Caki2 (cell line): ENCODE measurements at places on chromosomes 7 and 10.

- no peak for DNase-seq
These were observed 136.2 kb downstream of the WDR11 start for GRCh38 chr10:120987359-120987758.

- DNase-seq, result no peak
These were observed 125.7 kb upstream of the CDK1 start for GRCh38 chr10:60652628-60653027.

GRCh38 chr7:116261904-116262303 is 51.6 kb downstream of the TES start:
- no peak for DNase-seq

- DNase-seq, result peak; percentile 34
These were observed 3.1 kb downstream of the HERPUD2 start for GRCh38 chr7:35691827-35692307.

DNA sequence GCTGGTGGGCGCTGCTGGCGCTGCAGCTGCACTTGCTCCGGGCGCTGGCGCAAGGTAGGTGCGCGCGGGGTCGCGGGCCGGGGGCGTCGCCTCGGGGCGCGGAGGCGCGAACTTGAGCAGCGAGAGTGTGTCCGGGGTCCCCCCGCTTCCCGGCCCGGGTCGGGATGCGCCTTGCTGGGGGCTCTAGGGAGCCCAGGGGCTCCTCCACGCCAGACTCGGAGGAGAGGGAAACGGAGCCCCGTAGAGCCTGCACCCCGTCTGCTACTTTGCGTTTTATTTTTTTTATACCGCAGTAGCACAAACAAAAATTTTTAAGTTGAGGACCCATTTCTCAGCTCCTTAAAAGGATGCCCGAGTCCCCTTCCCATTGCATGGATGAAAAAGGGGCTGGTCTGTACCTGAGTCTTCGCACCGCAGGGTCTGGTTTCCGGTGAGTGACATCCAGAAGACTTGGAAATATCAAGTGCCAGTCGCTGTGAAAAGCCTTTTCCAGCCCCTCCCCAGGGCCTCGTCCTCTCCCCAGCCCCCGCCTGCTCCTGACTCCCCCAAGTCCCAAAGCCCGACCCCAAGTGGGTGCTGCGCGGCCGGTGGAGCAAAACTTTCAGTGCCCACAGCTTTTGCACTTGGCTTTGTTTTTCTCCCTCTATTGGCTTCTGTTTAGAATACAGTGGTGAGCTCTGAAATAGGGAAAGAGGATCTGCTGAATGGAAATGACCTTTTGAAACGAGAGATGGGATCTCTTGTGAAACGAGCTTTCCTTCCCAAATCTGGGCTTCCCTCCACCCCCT is 973 bp downstream of the SDK1 start:
- DNase-seq, result peak; percentile 54

- no peak for DNase-seq
These were observed 64.6 kb downstream of the ITGB1 start for GRCh38 chr10:32893434-32893833.

- no peak for DNase-seq
These were observed 398.8 kb upstream of the NFE2L3 start for GRCh38 chr7:25752967-25753791.

- DNase-seq, result no peak
These were observed 11.0 kb upstream of the IL6 start for GRCh38 chr7:22715969-22716368.

- DNase-seq, result no peak
These were observed 428.6 kb downstream of the DPP6 start for GRCh38 chr7:154480817-154481216.

- DNase-seq, result no peak
These were observed 63.6 kb downstream of the CUBN start for GRCh38 chr10:17066000-17066399.

DNA sequence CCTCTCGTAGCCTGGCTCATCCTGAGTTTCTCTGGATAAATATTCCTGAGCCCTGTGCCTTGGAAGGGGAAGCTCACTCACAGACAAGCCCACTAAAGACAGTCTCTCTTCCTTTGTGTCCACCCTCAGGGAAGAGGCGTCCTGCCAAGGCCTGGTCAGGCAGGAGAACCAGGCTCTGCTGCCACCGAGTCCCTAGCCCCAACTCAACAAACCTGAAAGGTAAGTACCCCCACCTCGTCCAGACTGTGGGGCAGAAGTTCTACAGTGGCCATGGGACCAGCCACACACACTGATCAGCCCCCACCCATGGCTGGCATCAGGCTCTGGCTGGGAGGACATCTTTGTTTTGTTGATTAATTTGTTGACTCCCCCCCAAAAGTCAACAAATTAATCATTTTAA is 2.8 kb downstream of the GPR15LG start:
- DNase-seq, result no peak

GRCh38 chr10:133475821-133476640 is 22.3 kb downstream of the SCART1 start:
- DNase-seq, result no peak

GRCh38 chr10:79079490-79080355 is 11.0 kb downstream of the ZMIZ1 start:
- DNase-seq, result peak; percentile 77

- DNase-seq, result no peak
These were observed 151.2 kb upstream of the TNRC18 start for GRCh38 chr7:5574770-5575269.

- peak; percentile 51 for DNase-seq
These were observed 175.1 kb downstream of the SEPTIN7 start for GRCh38 chr7:35975851-35976454.

- no peak for DNase-seq
These were observed 612.2 kb upstream of the MKI67 start for GRCh38 chr10:128738386-128738915.

DNA sequence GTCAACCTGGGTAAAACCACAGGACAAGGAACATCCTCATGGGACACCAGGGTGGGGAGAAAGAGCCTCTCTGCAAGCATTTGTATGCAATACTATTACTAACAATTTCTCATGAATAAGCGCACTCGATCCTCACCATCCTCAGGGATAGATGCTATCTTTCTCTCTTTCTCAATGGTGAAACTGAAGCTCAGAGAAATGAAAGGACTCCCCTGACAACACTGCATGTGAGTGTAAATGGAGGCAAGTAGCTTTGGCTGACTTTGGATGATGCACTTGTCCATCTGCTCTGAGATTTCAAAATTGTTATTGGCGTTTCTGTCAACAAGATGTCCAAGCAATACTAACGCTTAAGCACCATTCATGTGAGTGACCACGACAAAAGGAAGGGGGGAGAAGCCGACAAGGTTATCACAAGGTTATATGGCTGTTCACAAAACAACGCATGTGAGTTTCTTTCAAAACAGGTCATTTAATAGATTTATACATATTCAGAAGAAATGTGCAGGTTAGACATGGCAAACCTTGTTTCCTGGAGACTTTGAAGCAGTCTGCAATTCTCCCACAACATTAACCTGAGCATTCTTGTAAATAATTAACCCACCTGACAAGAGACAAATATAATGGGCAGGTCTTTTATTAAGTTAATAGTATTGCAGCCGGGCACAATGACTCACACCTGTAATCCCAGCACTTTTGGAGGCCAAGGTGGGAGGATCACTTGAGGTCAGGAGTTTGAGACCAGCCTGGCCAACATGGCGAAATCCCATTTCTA is 54.0 kb downstream of the IFIT5 start:
- DNase-seq, result peak; percentile 26

DNA sequence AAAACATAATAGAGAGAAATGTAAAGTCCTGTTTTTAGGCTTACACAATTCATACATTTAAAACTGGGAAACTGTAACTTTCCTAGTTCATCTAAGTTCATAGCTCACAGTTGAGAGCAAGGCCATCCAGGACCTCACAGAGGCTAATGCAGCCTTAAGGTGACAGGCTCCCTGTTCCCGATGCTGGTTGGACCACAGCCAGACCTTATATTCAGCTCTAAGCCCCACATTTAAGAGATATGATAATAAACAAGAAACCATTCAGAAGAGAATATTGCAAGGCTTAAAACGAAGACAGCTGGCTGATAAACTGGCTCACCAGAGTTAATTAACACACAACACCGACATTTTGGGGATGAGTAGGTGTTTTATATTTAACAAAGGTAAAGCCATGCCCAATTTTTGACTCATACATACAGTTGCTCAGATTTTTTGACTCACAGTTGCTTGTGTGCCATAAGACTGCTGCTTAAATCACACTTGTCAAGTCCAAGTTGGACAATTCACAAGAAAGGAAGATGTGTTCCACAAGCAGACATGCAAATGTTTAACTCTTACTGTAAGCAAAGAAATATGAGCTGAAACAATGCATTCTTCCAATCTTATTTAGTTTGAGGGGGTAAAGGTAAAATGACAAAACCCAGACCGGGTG is 41.1 kb upstream of the TMEM213 start:
- DNase-seq, result peak; percentile 48

DNA sequence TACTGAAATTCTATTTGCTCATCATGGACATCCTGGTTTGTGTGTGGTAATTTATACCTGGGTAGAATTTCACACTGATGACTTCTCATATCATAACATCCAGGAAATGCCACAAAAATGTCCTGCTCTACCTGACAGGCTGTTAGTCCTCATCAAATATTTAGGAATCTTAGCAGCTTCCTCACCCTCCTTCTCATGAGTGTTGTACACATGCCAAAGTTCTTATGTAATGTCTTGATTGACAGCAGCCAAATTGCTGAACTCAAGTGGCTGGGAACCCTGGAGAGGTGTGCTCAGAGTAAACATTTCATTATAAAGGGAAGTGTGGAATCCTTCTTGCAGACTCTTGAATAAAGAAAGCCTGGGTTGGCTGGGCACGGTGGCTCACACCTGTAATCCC is 8.9 kb downstream of the EEPD1 start:
- DNase-seq, result peak; percentile 15

- no peak for DNase-seq
These were observed 579.7 kb downstream of the SUGCT start for GRCh38 chr7:40714363-40715052.

DNA sequence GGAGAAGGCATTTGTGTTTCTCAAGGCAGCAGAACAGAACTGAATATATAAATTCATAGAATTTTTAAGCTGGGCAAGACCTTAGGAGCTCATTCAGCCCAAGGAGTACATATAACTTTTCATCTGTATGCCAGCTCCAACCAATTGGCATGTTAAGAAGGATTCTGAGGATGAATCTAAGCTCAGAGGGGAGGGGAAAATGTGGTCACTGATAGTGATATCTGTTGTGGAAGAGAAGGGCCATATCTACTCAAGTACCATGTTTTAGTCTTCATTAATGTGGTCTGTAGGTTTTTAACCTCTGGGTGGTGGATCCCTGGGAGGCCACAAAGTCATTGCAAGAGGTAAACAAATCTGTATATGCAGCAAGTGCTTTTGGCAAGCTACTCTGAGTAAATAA is 6.4 kb downstream of the CALD1 start:
- DNase-seq, result no peak

- no peak for DNase-seq
These were observed 42.1 kb upstream of the RAPGEF5 start for GRCh38 chr7:22399091-22399490.

DNA sequence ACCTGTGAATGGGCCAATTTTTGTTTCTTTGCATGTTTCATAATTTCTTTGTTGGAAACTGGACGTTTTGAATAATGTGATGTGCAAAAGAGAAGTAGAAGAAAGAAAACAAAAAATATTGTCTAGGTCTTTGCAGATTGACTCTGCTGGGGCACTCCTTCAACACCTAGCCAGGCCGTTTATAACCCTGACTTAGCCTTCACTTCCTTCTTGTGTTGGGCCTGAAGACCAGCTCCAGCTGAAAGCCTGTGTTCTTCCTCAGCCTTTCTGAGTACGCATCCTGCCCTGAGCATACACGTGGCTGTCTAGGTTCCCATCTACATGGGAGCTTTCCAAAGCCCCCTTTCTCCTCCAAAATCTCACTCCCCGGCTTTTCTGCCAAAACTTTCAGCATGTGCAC is 41.9 kb downstream of the LMTK2 start:
- no peak for DNase-seq

DNA sequence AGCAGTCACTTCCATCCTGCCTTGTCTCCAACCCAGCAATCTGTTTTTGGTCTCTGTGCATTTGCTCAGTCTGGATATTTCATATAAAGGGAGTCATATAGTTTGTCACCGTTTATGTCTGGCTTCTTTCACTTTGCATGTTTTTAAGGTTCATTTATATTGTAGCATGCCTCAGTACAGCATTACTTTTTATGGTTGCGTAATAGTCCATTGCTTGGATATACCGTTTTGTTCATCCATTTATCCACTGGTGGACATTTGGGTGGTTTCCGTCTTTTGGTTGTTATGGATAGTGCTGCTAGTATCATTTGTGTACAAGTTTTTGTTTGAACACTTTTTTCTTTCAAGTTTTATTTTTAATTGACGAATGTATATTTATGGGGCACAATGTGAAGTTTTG is 18.2 kb downstream of the TBC1D12 start:
- DNase-seq, result no peak
